ENCODE measurements at places on chromosomes 12 and 14. TPM values are rescaled to one million over a fixed set of nuclear protein-coding genes. Genes with fewer than 3 reads are reported as not detected.
A peak's percentile ranks its signal among the peaks of the same experiment; 100 is the strongest.

GRCh38 chr12:94560431-94561221, 89.7 kb downstream of the TMCC3 start:
- DNase-seq: peak; percentile 69

DNA sequence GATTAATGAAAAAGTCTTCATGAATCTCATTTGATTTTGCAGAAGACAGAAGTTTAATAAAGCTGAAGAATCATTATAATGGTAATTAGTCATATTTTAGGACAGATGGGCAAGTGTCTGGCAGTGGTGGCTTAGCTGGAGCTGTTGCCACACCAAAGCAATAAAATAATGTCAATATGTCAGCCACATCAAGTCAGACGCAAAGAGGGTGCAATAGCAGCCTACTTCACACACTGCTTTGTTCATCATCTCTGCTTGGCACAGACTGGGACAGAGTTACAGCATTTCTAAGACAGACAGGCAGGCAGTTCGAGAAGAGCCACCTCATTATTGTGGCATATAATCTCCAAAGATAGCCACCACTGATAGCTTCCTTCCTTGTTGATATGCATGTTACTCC, 16.9 kb upstream of the KRR1 start:
- no peak for DNase-seq

DNA sequence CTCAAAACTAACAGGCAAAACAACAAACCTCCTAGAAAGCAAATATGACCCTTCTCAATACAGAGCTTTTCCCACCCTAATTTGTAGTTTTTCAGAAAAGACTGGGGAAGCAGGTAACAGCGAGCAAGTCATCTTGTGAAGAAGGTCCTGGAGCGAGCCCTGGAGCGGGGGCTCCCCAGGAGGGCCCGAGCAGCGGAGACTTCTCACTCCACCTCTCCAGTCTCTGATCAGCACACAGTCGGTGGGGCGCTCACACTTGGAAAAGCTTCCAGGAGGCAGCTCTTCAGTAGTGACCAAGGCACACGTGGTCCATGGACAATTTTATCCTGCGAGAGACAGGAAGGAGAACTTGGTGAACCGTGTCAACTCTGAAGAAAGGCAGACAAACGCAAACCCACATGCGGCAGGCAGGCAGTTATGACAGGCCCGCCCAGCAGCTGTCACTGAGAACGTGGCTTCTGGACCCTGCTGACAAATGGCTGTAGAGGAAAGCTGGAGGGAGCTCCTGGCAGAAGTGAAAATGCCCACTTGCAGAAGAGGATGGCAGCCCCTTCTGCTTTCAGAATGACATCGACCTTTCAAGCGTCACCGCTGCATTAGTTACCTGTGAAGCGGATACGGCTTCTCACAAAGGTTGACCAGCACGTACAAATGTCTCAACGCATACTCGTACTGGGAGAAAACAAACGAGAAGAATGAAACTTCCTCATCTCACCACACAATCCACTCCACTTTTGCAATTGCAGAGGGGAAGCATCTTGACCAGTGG, 44.2 kb downstream of the LGMN start:
- no peak for DNase-seq

DNA sequence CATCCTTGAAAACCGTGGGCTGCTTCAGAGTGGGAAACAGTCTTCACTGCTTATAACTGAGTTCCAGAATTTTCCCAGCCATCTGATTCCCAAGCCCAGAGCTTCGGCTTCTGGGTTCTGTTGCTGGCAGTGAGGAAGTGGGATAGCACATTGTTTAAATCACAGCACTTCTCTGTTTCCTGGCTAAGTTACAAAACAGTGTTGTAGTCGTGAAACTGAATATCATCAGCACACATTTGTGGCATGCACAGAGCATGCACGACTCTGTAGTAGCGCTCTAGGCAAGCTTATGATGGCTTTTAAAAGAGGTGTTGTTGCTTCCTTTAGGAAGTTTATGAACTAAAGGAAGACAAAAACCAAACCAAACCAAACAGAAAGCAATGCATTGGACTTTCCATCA, 1005.5 kb downstream of the NRXN3 start:
- DNase-seq: no peak

GRCh38 chr12:16331998-16332397, 15.4 kb upstream of the MGST1 start:
- DNase-seq: no peak

KLHL33 gene
- total RNA-seq: 0.36 TPM

SMIM41 gene
- total RNA-seq: not detected

NTF3 gene
- under 0.01 TPM for total RNA-seq

CLEC14A gene
- total RNA-seq: 0.29 TPM

ADCY4 gene
- total RNA-seq: 17.7 TPM

ISM2 gene
- not detected for total RNA-seq

ACOT2 gene
- total RNA-seq: 58.3 TPM

GRCh38 chr12:111636209-111636945, 37.3 kb upstream of the ATXN2 start:
- DNase-seq: peak; percentile 67

DNA sequence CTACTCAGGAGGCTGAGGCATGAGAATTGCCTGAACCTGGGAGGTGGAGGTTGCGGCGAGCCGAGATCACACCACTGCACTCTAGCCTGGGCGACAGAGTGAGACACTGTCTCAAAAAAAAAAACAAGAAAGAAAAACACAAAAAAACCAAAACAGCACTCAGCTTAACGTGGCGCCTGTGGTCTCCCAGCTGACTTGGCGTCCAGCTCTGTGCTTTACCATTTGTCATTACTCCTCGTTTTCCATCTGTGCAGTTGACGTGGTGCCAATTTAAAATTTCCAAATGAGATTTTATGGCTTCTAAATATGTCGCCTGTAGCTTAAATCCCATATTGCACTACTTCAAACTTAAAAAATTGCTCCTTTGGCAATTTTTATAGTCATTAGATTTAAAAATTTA, 2.0 kb downstream of the MGP start:
- no peak for DNase-seq

TMCC3 gene
- 0.36 TPM for total RNA-seq

DNA sequence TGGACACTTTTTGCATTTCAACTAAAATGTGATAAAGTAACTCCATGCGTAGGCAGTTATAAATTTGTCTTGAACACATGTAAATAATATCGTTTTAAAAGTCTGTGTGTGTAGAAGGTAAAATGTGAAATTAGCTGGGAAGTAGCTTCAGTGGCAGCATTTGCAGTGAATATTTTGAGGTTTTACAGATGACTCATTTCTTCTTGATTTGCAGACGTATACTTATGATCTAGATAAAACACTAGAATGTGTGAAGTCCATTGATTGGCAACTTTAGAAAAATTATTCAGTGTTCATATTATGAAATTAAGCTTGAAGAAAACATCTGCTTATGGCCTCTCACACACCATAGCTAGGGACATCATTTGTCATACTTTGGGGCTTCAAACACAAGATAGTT, 788.6 kb upstream of the NOVA1 start:
- DNase-seq: no peak

DNA sequence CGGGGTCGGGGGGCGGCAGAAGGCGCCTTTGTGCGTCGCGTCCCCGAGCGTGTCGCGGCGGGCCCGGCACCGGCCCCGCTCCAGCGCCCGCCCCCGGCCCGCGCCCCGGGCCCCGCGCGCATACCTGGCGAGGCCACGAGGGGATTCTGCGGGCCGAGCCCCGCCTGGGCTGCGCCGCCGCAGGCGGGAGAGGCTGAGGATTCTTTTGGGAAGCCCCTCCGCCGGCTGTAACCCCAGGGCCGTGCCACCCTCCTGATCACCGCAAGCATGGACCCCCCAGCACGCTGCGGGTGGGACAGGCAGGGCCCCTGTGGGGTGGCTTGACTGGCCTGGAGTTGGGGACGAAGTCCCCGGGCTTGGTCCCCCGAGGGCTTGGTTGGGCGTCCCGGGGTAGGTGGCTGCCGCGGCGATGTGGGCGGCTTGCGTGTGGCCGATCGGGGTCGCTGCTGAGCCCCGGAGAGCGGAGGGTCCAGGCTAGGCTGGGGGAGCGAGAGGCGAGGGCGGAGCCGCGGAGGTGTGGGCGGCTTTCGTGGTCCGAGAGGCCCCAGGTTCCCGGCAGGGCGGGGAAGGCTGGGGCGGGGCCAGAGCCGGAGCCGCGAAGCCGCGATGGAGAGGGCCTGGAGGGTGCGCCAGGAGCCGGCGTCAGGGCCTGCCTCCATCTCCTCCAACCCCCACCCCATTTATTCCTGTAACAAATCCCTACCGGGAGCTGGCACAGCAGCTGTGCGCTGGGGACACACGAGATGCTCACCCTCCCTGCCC, 28.4 kb upstream of the GPR132 start:
- DNase-seq: peak; percentile 94

GRCh38 chr12:5273709-5274108, 158.2 kb upstream of the NTF3 start:
- no peak for DNase-seq

GRCh38 chr12:92147491-92147890, 1.8 kb upstream of the BTG1 start:
- peak; percentile 35 for DNase-seq

- DNase-seq: no peak
Measured at GRCh38 chr12:95796982-95797289, 6.4 kb upstream of the NTN4 start.

NPFF gene
- total RNA-seq: not detected

- no peak for DNase-seq
Measured at GRCh38 chr14:34064349-34064748, 113.5 kb upstream of the EGLN3 start.

DNA sequence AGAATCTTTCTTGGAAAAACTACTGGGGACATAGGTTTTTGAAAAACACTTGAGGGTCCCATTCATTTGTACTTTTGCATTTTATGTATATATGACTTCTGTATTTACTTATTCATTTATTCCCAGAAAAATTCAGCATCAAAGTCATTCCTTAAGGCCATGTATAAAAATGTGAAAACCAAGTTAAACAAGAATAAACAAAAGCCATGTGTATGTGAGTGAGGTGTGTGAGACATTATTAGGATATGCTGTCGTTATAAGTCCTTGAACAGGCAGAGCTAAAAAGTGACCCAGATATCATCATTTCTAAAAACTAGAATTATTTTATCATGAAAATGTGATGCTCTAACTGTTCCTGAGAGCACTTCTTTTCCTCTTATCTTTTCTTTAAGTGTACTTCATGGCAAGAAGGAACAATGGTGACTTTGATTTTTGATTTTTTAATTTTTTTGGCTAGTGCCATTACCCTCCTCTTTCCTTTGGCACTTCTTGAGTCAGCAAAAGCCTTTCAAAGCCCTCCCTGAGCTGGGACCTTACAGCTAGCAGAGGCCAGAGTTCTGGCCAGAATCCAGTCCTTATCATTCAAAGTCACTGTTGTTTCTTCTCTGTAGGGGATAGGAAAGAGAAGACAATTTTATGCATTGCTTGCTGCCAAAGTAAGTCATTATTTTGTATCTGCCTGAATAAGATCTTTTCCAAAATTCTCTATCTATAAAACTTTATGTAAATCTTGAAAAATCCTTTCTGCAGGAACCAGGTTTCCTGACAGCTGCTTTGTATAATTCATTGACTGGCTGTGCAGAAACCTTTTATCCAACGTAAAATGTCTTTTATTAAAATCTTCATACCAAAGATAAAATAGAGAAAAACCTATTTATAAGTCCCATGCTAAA, 419.7 kb upstream of the PRICKLE1 start:
- no peak for DNase-seq

- DNase-seq: no peak
Measured at GRCh38 chr12:118271770-118272417, 100.8 kb downstream of the TAOK3 start.

LPAR5 gene
- under 0.01 TPM for total RNA-seq

DNA sequence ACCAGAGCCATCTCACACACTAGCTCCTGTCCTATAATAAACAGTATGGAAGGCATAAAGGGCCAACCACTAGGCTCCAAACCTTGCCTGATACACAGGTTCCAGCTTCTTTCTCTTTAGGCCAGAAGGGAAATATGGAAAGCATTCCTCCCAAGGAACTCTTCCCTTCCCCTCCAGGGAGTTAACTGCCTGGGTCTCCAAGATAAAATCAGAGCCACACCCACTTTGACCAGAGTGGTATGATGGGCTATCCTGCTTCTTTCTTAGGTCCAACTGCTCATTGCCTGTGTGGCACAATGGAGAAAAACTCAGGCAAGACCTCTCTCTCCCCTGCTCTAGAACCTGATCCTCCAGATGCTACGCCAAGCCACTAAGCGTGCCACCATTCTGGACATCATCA, 2.1 kb downstream of the TSSK4 start:
- DNase-seq: no peak

DNA sequence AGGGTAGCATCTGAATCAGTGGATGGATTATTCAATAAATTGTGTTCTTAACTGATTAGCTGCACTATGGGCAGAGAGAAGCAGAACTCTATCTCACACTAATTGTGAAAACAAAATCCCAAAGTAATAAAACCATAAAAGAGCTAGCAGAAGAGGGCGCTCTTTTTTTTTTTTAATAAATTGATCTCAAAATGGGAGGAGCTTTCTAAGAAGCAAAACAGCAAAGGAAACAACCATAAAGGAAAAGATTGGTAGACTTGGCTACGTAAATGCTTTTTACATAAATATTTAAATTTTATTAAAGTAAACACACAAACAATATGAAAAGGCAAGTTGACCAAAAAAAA, 1.5 kb upstream of the TM7SF3 start:
- no peak for DNase-seq

- no peak for DNase-seq
Measured at GRCh38 chr14:86532219-86532618, 1002.3 kb downstream of the FLRT2 start.

GRCh38 chr12:93214523-93215289, 163.0 kb upstream of the NUDT4 start:
- DNase-seq: no peak

DNA sequence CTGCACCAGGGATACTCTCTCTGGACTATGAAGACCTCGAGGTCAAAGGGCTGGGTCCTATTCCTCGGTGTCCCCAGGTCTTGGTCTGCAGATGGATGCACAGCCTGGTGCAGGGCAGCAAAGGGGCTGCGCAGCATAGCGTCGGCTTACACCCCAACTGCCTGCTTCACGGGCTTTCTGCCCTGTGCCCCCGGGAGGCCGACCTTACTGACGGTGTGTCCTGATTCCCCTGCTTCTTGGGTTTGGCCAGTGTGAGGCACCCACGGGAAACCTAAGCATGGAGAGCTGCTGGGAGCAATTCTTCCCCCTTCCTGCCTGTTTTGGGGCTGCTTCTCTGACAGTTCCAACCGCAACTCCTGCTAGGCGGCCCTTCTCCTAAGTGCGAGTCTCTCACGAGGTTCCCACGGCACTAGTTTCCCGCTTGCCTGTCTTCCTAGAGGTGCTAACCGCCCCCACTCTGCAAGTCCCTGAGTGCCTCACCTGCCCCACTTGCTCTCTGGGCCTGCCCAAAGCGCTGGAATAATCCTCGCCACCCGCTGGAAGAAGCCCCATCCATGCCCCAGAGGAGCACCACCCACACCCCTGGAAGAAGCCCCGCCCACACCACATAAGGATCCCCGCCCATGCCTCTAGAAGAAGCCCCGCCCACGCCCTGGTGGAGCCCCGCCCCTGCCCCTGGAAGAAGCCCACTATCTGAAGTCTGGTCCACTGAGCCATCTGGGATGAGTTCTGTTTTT, 54.0 kb downstream of the PRIMA1 start:
- peak; percentile 71 for DNase-seq

GRCh38 chr12:5648692-5649359, 216.9 kb downstream of the NTF3 start:
- no peak for DNase-seq

- peak; percentile 77 for DNase-seq
Measured at GRCh38 chr12:29148596-29148910, 525 bp upstream of the FAR2 start.

ZNF385A gene
- 0.88 TPM for total RNA-seq

CD69 gene
- not detected for total RNA-seq

- DNase-seq: no peak
Measured at GRCh38 chr12:8156416-8156815, 399 bp upstream of the ZNF705A start.

- no peak for DNase-seq
Measured at GRCh38 chr12:58089588-58089987, 148.2 kb downstream of the ATP23 start.

SMCO2 gene
- 0.88 TPM for total RNA-seq
